ENCODE measurements at places on chromosomes 1 and 21. TPM values are rescaled to one million over a fixed set of nuclear protein-coding genes. Genes with fewer than 3 reads are reported as not detected.
A peak's percentile ranks its signal among the peaks of the same experiment; 100 is the strongest.

DNA sequence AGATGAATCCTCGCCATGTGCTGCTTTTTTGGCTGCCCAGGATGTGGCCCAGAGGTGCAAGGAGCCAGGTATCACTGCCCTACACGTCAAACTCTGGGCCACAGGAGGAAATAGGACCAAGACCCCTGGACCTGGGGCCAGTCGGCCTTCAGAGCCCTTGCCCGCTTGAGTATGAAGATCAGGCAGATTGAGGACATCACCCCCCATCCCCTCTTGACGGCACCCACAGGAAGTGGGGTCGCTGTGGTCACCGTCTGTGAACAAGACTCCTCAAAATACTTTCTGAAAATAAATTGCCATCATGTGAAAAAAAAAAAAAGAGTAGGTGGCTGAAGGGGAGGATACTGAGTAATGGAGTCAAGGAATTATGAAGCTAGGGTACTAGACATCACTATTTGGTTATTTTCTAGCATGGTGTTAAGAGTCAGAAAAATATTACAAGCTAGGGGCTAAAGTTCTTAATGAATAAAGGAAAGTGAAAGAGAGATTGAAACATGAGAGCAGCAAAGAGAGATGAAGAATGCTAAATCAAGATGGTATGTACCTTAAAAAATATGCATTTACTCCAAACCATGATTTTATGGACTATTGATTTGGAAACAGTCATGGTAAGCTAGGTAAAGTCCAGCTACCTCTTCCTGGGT lies 84.9 kb downstream of the CLEC20A start:
- H3K4me3 ChIP-seq, result no peak overlapping the region
- no peaks in the 10 kb centered on the region for H3K27me3 ChIP-seq
- no peak for DNase-seq
- H3K4me1 ChIP-seq, result no peaks in the 10 kb centered on the region
- H3K36me3 ChIP-seq, result no peaks in the 10 kb centered on the region
- no peak overlapping the region for H3K27ac ChIP-seq

DNA sequence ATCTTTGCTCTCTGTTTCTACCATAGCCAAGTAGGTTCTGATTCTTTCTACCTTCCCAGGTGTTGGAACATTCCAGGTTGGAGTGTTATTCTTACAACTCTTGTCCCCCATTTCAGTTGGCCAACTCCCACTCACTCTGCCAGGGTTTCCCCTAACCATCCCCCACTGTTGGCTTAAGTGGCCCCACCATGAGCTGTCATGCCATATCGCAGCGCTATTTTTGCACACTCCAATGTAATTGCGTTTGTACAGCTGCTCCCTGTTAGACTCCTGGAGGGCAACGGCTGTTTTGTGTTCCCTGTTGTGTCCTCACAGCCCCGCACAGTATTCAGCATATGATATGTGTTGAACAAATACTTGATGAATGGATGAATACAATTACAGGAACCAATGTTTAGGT lies 117.7 kb upstream of the ETS2 start:
- H3K27me3 ChIP-seq, result peaks cover 6% of the 10 kb centered on the region
- H3K27ac ChIP-seq, result no peak overlapping the region
- H3K4me1 ChIP-seq, result no peaks in the 10 kb centered on the region

- H3K4me1 ChIP-seq, result peaks cover 22% of the 10 kb centered on the region
- no peak overlapping the region for H3K27ac ChIP-seq
- no peak overlapping the region for H3K4me3 ChIP-seq
- peaks cover 41% of the 10 kb centered on the region for H3K36me3 ChIP-seq
Observed at GRCh38 chr1:26537951-26538352, 8.4 kb downstream of the RPS6KA1 start.

DNA sequence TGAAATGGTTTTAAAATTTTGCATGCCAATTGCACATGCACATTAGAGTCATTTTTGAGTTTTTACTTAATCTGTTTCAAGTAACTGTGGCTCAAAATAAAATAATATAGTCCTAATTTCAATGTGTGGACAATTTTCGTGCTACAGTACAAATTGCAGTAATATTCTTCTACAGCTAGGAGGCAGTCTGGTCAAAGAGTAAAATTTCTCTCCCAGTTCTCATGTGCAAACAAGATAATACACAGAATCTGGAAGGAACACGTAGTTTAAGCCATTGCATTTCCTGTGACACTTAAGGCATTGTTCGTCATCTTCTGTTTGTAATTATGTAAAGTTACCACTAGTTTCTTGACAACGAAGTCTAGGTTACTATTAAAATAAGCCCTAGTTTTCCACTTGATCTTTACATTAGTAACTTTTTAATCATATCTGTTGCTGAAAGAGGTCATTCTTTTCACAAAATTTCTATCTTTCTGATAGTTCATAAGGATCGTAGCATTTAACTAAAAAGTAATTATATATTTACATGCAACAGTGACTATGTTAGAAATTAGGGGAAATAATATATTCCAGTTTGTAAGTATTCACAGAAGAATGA lies 28.9 kb downstream of the ODR4 start:
- peak overlapping the region; percentile 45 for H3K27ac ChIP-seq
- H3K4me3 ChIP-seq, result no peak overlapping the region
- H3K36me3 ChIP-seq, result peaks cover 9% of the 10 kb centered on the region
- DNase-seq, result peak; percentile 11
- H3K27me3 ChIP-seq, result no peaks in the 10 kb centered on the region
- no peaks in the 10 kb centered on the region for H3K4me1 ChIP-seq

- peaks cover 30% of the 10 kb centered on the region for H3K36me3 ChIP-seq
- peak overlapping the region; percentile 69 for H3K4me3 ChIP-seq
- no peak for DNase-seq
- peak overlapping the region; percentile 86 for H3K27ac ChIP-seq
- H3K4me1 ChIP-seq, result peaks cover 19% of the 10 kb centered on the region
Observed at GRCh38 chr1:28507247-28507645, 1.4 kb downstream of the RCC1 start.

DNA sequence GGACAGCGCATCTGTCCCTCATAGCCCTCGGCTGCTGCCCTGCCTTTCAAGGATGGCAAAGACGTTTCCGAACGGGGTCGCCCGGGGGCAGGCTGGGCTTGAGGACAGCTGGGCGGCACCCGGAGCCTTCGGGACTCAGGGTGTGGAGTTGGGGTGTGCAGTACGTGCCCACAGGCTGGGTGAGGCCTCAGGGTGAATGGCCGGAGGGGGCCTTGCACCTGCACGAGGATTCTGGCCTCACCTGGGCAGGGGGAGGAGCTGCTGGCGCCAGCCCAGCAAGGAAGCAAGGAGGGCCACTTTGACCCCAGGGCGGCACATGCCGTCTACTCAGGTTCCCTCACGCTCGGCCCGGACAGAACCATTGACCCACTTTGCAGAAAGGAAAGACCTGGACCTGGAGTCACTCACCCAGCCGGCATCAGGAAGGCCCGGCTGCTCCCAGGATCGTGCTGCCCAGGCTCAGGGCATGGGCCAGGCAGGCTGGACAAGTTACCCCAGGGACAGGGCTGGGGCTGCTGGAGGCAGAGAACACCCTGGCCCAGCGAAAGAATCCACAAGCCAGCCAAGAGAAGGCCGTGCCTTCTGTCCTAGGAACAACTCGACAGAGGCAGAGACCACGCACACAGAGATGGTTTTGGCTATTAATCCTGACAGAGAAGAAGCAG lies 65.1 kb upstream of the TTC34 start:
- DNase-seq, result no peak
- H3K4me3 ChIP-seq, result no peak overlapping the region
- H3K4me1 ChIP-seq, result no peaks in the 10 kb centered on the region
- no peaks in the 10 kb centered on the region for H3K36me3 ChIP-seq

The LRRC39 gene
- 0.88 TPM for polyA plus RNA-seq

The MATN1 gene
- not detected for polyA plus RNA-seq

The LORICRIN gene
- not detected for polyA plus RNA-seq

The UBXN10 gene
- polyA plus RNA-seq, result 0.06 TPM

The RASSF5 gene
- 2.4 TPM for polyA plus RNA-seq
